Endodermal cell (in vitro differentiated cells): ENCODE measurements at places on chromosomes 4 and X. TPM values are rescaled to one million over a fixed set of nuclear protein-coding genes. Genes with fewer than 3 reads are reported as not detected.

Gene AKAP14
- 0.29 and 0.79 TPM in 2 replicates for total RNA-seq

Gene BEX1
- total RNA-seq, result 83.6 and 88.9 TPM in 2 replicates

Gene AMTN
- not detected in 3 replicates for total RNA-seq

DNA sequence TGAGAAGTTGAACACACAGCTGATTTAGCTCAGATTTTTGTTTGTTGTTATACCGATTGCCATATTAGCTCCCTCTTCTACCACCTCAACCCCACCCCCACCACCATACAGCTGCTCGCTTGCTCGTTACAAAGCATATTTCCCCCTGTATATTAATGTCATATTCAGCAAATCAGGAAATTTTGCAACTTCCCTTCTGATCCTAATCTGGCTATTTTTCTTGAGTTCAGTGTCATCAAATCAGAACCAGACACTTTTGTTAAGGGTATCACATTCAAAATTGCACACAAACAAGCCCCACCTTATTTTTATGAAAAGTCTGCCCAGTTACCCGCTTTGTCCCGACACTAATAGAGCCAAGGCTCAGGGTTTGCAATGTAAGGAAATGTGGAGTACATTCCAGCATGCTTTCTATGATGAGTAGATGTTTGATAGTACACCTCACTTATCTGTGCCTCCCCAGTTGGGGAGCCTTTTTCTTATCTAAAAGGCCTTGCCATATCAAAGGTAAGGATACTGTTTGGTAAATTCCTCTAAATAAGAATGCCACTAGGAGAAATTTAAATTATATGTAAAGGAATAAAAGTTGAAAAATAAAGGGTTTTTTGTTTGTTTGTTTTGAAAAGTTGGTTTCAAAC is 212.2 kb downstream of the CBR4 start:
- no peak overlapping the region for H3K27ac ChIP-seq
- H3K27me3 ChIP-seq, result no peaks in the 10 kb centered on the region
- H3K4me3 ChIP-seq, result no peak overlapping the region
- H3K4me1 ChIP-seq, result no peaks in the 10 kb centered on the region
- no peaks in the 10 kb centered on the region for H3K36me3 ChIP-seq

GRCh38 chr4:78659665-78660064 is 108.1 kb downstream of the ANXA3 start:
- no peak for DNase-seq
- H3K27ac ChIP-seq, result no peak overlapping the region
- no peaks in the 10 kb centered on the region for H3K27me3 ChIP-seq

DNA sequence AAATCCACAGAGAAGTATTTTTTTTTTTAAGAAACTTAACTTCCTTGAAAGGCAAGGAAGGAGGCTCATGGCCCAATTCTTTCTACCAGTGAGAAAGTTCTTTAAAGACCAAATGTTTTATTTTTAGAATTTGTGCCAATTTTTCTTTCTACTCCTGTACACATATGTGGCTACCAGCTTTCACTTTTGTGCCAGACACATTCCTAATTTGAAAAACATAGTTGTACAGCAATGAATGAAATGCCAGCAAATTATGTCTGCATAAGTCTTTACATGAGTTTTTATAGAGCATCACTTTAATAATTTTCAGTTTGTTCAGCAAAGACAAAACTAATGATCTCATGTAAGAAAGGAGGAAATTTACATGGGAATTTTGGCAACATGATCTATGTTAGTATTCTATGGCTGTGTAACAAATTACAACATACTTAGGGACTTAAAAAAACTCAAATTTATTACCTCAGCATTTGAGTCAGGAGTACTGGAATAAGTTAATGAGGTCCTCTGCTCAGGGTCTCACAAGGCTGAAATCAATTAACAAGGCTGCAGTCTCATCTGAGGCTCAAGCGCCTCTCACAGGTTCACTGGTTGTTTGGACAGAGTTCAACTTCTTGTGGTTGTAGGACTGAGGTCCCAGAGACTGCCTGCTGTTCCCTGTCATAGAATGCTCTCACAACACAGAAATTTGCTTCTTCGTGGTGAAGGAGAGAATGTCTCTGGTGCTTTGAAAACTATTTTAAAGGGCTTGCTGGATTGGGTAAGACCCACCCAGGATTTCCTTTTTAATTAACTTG is 678.2 kb upstream of the FAM241A start:
- H3K27ac ChIP-seq, result no peak overlapping the region
- H3K27me3 ChIP-seq, result no peaks in the 10 kb centered on the region
- no peaks in the 10 kb centered on the region for H3K36me3 ChIP-seq
- no peak for DNase-seq

GRCh38 chr4:61407642-61408618 is 207.8 kb downstream of the ADGRL3 start:
- H3K4me3 ChIP-seq, result no peak overlapping the region
- H3K27ac ChIP-seq, result no peak overlapping the region
- no peaks in the 10 kb centered on the region for H3K27me3 ChIP-seq
- H3K4me1 ChIP-seq, result no peaks in the 10 kb centered on the region
- DNase-seq, result no peak

DNA sequence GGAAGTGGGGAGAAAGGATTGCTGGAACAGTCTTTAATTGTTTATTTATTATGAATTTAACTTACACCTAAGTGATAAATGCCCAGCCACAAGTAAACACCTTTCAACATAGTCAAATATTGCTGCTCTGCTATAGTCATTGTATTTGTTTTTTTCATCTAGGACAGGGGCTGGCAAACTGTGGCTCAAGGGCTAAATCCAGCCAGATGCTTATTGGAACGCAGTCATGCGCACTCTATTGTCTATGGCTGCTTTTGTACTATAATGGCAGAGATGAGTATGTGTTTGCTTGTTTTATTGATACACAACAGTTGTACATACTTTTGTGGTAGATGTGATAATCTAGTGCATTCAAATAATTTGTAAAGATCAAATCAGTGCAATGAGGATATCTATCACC is 95.3 kb downstream of the ZAR1 start:
- peaks cover 59% of the 10 kb centered on the region for H3K36me3 ChIP-seq
- H3K4me1 ChIP-seq, result peaks cover 6% of the 10 kb centered on the region
- no peak for DNase-seq
- H3K4me3 ChIP-seq, result no peak overlapping the region
- no peaks in the 10 kb centered on the region for H3K27me3 ChIP-seq

DNA sequence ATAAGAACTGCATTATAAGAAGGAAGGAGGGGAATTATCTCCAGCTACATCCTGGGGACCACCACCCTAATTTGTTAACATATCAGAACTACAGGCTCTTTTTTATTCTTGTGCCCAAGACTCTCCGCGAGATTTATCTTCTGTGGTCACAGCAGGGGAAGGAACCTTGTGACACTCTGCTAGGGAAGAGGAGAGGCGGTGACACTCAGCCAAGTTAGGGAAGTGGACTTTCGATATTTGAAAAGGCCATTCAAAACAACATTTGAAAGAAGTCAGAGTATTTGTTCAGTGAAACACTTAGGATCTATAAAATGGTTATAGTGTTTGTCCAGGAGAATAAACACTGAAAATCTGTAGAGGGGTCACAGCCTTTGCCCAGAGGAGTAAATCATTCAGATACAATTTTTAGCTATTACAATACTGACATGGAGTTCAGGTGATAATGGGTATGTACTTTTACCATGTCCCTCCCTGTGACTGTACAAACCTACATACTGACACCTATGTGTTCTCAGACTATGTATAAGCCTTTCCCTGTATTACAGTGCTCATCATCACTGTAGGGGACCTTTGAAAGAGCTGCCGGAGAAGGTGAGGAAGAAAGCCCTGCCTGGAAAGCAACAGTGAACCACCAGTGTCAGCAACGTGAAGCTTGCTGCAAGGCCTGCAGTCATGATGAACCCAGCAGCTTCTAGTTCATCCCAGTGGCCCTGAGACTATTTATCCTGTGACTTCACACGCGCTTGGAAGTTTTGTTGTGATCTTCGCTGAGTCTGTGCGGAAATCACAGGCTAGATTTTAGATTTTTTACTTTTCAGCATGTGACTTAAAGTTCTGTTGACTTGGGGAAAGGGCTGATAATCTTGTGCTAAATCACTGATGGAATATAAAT is 8.5 kb upstream of the PTTG2 start:
- no peaks in the 10 kb centered on the region for H3K27me3 ChIP-seq
- H3K27ac ChIP-seq, result no peak overlapping the region
- H3K4me3 ChIP-seq, result no peak overlapping the region

DNA sequence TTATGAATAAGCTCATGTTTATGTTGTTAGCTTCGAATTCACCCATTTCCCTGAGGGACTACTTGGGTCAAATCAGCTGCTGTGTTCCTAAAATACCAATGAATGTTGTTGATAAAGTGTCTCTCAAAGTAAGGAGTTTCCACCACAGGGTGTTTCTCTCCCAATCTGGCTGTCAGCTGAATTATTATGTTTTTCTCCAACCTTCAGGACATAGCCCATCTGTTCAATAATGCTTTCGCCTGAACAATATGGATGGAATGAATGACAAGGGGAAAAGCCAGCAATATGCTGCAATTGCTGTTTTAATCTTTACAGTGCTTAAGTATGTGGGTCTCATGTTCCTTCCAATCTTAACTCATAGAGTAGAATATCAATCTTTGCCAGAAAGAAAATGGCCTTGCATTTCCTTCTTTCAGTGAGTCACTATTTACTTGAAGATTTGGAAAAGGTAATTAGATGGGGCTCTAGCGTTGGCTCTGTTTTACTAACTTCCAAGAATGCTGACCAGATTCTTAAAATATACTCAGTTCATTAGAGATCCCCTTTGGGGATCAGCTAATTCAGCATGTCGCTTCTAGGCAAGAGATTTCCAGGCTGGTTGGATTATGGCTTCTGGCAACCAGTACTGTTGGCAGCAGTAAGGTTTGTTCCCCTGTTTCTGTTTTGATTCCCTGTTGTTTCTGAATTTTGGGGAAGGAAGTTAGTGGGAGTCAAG is 410.5 kb downstream of the PPP3CA start:
- H3K4me1 ChIP-seq, result no peaks in the 10 kb centered on the region
- H3K27me3 ChIP-seq, result no peaks in the 10 kb centered on the region
- H3K4me3 ChIP-seq, result no peak overlapping the region
- no peak for DNase-seq
- no peaks in the 10 kb centered on the region for H3K36me3 ChIP-seq

DNA sequence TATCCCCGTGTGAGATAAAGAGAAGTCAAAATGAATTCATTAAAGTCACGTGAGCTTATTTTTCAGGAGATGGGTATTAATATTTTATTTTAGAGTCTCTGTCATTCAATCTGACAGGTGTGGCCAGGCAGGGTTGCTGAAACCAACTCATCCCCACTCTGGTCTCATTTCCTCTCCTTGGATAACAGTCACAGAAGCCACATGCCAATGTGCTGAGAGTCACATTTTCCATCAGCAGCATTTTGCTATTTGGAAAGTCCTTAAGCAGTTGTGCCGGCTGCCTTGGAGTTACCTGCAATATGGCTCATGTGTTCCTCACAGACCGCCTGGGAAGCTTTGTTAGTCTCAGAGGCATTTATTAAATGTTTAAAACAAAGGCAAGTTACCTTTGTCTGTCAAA is 302.3 kb downstream of the DCHS2 start:
- H3K27ac ChIP-seq, result no peak overlapping the region
- no peaks in the 10 kb centered on the region for H3K27me3 ChIP-seq
- no peaks in the 10 kb centered on the region for H3K36me3 ChIP-seq

DNA sequence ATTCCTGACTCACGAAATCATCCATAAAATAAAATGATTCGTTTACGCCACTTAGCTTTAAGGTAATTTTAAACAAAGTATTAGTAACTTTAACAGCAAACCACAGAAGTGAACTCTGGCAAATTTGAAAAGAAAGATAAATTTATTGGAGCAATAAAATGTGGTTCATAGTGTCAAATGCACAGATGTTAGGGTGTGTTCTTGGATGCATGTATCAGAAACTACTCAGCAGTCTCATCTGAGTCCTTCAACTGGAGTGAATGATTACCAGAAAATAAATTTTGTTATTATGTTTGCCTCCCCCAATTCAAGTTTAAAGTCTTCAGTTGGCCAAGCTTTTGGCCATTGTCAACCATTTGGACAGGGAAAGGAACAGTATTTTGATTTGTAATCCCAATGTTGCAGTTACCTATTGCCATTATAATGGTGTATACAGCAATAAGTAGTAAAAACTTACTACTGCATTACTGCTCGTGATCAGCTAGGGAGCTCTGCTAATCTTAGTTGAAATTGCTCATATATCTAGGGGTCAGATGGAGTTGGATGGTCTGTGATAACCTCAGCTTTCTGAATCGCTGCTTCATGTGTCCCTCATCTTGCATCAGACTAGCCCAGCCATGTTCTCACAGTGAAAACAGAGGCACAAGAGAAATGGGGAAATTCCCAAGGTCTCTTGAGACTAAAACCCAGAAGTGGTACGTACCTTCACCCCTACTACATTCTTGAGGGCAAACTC is 254.6 kb upstream of the KCNIP4 start:
- no peaks in the 10 kb centered on the region for H3K27me3 ChIP-seq
- H3K4me3 ChIP-seq, result no peak overlapping the region
- no peak overlapping the region for H3K27ac ChIP-seq
- no peak for DNase-seq
- no peaks in the 10 kb centered on the region for H3K4me1 ChIP-seq
